ENCODE measurements at places on chromosomes 6 and 20. TPM values are rescaled to one million over a fixed set of nuclear protein-coding genes. Genes with fewer than 3 reads are reported as not detected.

Gene SUMO4
- polyA plus RNA-seq: 1.0 TPM

Gene TTK
- polyA plus RNA-seq: 33.2 TPM

Gene MLIP
- 0.30 TPM for polyA plus RNA-seq

Gene SIRPB2
- polyA plus RNA-seq: 0.88 TPM

Gene RIN2
- 38.1 TPM for polyA plus RNA-seq

Gene RNF217
- polyA plus RNA-seq: 21.2 TPM

Gene E2F1
- polyA plus RNA-seq: 14.7 TPM

DNA sequence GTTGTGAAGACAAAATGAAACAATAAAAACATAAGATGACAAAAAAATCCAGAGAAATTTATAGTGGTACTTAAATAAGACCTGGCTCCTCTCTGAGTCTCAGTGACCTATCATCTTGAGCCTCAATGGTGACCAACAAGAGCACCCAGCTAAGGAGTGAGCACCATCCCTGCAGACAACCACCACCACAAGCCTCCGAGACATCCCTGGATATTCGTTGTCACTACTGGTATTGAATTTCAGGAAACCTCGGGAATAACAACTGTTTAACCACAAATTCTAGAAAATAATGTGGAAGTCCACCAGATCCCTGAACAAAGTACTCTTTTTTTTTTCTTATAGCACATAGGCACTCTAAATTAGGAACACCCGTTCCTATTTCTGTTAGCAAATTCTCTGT lies 32.2 kb upstream of the ADGRF5 start:
- DNase-seq: no peak

- DNase-seq: no peak
These were observed 40.4 kb downstream of the GNAS-AS1 start for GRCh38 chr20:58810116-58810878.

DNA sequence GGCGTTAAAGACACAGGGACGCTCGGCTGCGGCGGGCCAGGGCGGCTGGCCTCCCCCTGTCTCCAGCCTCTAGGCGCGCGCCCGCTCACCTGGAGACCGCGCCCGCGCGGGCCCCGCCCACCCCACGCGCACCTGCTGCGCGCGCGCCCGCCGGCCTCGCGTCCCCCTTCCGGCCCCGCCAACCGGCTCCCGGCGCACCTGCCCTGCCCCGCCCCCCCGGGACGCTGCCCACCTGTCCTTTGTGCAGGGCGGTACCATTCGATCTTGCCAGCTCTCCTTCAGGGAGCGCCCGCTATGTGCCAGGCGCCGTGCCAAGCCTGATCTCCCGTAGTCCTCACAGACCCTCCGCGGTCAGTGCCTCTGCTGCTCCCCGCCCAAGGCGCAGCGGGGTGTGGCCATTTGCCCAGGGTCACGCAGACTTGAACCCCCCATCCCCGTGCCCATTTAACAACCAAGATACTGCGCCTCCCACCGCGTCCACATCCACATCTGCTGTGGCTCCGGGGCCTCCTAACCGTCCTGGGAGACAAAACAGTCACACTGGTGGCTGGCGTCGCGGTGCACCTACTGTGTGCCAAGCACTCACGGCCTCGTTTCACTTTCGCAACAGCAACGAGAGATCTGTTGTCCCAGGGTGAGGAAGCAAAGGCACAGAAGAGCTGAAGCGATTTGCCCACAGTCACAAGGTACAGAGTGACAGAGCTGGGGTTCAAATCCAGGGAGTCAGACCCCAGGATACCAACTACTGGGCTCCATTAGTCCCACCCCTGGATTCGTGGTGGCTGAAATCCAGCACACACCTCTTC lies 48.1 kb downstream of the NOL4L start:
- no peak for DNase-seq

DNA sequence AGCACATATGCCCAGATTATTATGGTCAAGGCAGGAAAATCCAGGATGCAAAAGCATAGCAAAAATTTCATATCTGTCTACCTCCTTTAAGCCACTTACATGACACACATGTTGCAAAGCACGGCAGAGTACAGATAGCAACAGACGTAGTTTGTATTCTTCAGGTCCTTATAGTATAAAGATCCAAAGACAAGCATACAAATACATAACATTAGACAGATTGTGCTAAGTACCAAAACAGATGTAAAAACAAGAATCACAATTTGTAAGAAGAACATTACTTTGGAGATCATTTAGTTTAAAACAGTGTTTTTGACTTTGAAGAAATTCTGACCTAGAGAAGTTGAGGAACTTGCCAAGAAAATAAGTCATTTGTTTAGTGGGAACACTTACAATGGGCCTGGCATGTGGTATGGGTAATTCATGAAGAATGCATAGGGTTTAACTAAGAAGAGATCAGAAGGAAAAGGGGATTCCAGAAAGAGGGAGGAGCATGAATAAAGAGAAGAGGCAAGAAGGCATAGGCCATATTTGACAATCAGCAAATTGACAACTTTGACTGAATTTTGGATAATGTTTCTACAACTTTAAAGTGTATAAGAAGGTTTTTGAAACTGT lies 30.6 kb upstream of the LMBRD1 start:
- no peak for DNase-seq

DNA sequence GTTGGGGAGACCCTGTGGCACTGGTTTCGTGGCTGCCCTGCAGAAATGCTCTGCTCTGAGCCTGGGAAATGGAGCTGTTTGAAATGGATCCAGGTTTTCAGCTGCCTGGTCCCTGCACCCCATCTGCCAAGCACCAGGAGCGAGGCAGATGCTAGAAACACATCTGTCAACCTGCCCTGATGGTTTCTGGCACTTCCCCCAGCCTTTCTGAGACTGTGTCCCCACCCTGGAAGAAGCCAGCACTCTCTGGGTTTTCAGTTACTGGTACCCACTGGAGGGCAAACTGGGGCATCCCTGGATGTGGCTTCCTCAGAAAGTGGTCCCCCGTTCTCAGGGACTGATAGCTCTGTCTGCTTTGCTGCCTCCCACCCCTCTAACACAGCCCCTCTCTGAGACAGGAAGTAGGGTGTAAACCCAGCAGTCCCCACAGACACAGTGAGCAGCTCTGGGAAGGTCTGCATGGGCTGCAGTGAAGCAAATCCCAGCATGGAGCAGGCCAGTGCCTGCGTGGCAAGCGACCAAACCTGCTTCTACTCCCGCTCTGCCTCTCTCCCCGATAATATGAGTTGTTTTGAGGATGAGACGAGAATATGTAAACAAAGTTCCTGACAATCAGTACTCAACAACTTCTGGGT lies 54.2 kb upstream of the MAFB start:
- DNase-seq: no peak

- peak; percentile 10 for DNase-seq
These were observed 4.3 kb downstream of the SDCBP2 start for GRCh38 chr20:1324598-1325172.

- no peak for DNase-seq
These were observed 94.9 kb upstream of the POPDC3 start for GRCh38 chr6:105274678-105275077.

DNA sequence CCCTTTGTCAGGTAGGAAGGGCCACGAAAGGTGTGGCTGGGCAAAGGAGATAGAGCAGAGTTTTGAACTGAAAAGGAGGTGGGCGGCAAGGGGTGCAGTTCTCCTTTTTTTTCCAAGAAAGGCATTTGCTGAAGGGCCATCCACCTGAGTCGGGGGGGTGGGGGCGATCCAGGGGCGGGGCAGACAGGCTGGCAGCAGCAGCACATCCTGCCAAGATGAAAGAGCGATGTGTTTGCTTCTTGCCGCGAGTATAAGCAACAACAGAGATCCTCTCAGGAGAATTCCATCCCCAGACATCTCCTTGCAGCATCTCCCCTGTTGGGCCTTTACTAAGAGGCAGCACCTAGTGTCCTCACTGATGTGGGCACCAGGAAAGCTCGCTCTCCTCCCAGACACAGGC lies 516.5 kb downstream of the CD83 start:
- DNase-seq: no peak

GRCh38 chr20:25007491-25008305 lies 15.1 kb upstream of the APMAP start:
- DNase-seq: no peak

- no peak for DNase-seq
These were observed 93.1 kb upstream of the TIAM2 start for GRCh38 chr6:154901876-154902552.

GRCh38 chr20:588476-588875 lies 21.6 kb downstream of the TCF15 start:
- DNase-seq: no peak

DNA sequence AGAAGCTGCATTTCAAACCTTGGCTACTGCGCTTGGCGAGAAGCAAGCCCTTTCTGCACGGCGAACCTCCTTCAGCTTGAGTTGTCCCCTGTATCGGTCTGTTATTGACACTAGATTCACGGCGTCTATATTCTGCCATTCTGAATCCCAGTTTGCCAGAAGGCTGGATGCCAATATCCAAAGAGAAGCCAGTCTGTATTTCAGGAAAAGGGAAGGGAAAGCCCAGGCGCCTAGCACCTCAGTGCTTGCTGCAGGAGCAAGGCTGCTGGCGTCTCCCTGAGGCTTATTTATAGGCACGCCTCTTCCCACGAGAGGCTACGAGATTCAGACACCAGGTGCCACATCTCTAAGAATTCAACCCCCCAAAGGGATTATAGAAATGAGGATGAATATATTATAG lies 89.6 kb upstream of the CDH4 start:
- DNase-seq: no peak

- no peak for DNase-seq
These were observed 100.4 kb downstream of the TMEM200A start for GRCh38 chr6:130466052-130466747.

- DNase-seq: no peak
These were observed 39.0 kb downstream of the PHF3 start for GRCh38 chr6:63674635-63675034.

- no peak for DNase-seq
These were observed 87.5 kb upstream of the TOP1 start for GRCh38 chr20:40941133-40941610.

DNA sequence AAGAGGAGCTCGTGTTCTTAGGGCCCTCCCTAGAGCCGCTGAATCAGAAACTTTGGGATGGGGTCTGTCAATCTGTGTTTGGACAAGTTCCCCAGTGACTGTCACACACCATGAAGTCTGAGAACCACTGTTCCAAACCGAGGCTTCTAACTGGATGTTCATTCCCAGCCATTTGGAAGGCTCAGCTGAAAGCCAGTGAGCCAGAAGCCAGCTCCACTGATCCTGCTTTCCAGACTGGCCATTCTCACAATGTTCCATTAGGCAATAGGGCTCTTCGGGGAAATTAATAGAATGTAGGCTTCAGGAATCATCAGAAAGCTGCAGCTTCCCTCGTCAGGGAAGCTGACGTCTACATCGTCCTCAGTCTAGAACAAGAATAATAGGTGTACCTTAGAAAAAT lies 90.8 kb upstream of the QKI start:
- no peak for DNase-seq
